Pons (tissue), 1 donor: ENCODE measurements at places on chromosomes 12 and 14.

DNA sequence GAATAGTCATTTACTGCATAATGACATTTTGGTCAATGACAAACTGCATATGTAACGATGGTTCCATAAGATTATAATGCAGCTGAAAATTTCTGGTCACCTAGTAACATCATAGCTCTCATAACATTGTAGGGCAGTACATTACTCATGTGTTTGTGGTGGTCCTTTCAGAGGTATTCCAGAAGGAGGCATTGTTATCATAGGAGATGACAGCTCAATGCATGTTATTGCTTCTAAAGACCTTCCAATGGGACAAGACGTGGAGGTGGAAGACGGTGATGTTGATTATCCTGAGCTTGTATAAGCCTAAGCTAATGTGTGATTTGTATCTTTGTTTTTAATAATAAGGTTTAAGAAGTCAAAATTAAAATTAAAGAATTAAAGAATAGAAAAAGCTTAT lies 43.8 kb upstream of the TSPAN11 start:
- DNase-seq, result peak; percentile 13

DNA sequence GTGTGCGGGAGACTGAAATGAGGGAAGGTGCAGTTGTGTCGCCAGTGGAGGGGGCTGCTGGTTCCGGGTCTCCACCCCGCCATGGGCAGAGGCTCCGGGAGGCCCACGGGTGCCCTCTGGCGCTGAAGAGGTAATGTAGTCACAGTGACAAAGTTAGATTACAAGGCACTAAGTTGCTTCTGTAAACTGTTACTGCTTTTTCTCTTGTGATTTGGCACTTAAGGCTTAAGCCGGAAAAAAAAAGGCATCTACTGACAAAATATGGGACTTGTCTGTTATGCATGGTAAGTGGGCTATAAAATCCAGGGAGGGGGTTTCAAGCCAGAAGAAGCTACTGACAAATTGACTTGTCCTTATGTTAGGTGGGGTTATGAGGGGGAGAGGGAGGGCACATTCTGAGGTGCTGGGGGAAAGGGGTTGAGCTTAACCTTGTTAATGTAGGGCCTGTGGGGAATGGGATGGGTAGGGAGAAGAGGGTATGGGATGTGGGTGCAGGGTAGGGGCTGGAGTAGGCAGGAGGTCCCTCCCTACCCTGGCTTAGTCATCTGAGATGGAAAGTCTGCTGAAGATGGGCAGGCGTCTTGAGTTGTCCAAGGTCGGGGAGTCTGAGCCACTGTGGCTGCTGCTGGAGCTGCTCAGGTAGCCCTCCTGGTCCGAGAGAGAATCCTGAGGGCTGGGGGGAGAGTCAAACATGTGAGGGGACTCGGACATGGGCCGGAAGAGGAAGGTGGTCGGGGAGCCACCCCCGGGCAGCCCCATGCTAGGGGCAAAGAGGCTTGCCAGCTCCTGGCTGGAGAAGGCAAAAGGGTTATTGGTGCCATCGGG lies 3.7 kb downstream of the ZFP36L1 start:
- DNase-seq, result peak; percentile 80

- no peak for DNase-seq
Observed at GRCh38 chr12:102421802-102422583, 58.4 kb downstream of the IGF1 start.

DNA sequence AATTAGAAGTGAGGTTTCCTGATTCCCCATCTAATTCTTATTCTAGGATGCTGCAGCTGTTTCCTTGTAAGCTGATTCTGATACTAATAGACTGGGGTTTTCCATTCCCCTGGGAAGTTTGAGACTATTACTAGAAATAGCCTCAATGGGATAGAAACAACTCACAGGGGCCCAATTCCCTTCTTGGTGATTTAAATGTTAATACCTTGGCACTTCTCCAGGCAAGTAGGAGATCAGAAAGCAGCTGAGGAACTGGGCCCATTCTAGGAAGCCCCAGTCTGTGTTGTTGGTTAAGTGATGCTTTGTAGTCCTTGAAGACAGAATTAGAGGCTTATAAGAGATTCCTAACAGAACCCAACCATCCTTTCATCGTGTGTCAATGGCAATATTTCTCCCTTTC lies 407.0 kb upstream of the SEL1L start:
- DNase-seq, result no peak

GRCh38 chr12:96478011-96478410 lies 11.4 kb upstream of the CFAP54 start:
- no peak for DNase-seq

- no peak for DNase-seq
Observed at GRCh38 chr12:103986829-103987228, 21.2 kb downstream of the TDG start.

- DNase-seq, result no peak
Observed at GRCh38 chr12:32261638-32262037, 137.7 kb upstream of the FGD4 start.

- peak; percentile 69 for DNase-seq
Observed at GRCh38 chr12:26987634-26988424, 26.4 kb downstream of the TM7SF3 start.

- no peak for DNase-seq
Observed at GRCh38 chr14:87508333-87508732, 484.6 kb downstream of the GALC start.

- DNase-seq, result no peak
Observed at GRCh38 chr12:89848732-89849131, 140.1 kb upstream of the ATP2B1 start.

- no peak for DNase-seq
Observed at GRCh38 chr14:70643967-70644366, 2.3 kb downstream of the TTC9 start.

DNA sequence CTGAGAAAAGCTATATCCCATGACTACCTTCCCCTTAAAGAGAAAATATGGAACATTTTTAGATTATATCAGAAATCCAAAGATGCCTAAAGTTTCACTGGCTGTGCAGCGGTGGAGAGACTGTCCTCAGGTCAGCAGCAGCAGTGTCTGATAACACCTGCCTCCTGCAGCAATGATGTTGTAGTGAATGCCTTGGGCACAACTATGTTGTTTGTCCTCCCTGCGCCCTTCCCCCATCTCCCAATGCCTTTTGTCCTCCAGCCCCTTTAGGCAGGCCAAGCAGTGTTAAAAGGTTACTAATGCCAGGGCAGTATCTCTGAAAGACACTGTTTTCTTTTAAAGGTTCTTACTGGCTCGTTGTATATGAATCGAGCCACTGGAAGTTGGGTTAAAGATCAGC lies 13.2 kb downstream of the RTRAF start:
- DNase-seq, result no peak

GRCh38 chr12:112183141-112184021 lies 58.0 kb downstream of the TRAFD1 start:
- no peak for DNase-seq

GRCh38 chr14:21612324-21612723 lies 22.4 kb downstream of the OR10G2 start:
- no peak for DNase-seq

DNA sequence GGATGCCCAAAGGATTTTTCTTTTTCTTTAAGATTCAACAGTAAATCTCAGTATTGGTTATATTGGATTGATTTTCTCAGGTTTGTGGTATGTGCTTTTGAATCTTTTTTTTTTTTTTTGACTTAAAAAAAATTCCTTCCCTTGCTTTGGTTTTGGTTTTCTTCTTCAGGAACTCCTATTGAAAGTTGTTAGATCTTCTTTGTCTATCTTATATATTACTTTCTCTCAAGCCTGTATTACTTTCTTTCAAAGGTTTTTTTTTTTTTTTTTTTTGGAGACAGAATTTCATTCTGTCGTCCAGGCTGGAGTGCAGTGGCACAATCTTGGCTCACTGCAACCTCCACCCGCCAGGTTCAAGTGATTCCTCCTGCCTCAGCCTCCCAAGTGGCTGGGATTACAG lies 21.9 kb downstream of the PPP4R4 start:
- no peak for DNase-seq
